ENCODE measurements at places on chromosomes 11 and 22.

GRCh38 chr11:16296273-16296672, 60.1 kb downstream of the SOX6 start:
- no peak for DNase-seq

DNA sequence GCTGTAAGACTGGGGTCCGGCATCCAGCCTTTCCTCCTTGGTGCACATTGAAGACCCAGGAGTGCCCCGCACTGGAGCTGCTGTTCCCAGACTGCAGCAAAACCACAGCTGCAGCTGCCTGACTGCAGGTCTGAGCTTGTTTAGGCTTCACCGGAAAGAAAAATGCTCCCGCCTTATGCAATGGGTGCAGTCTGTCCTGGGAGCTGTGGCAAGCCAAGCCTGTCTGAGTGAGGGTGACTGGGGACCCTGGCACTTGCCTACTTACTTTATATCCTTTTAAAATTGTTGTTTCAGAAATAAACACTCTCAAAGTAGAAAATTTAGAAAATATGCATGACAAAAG, 23.3 kb upstream of the CD44 start:
- no peak for DNase-seq

DNA sequence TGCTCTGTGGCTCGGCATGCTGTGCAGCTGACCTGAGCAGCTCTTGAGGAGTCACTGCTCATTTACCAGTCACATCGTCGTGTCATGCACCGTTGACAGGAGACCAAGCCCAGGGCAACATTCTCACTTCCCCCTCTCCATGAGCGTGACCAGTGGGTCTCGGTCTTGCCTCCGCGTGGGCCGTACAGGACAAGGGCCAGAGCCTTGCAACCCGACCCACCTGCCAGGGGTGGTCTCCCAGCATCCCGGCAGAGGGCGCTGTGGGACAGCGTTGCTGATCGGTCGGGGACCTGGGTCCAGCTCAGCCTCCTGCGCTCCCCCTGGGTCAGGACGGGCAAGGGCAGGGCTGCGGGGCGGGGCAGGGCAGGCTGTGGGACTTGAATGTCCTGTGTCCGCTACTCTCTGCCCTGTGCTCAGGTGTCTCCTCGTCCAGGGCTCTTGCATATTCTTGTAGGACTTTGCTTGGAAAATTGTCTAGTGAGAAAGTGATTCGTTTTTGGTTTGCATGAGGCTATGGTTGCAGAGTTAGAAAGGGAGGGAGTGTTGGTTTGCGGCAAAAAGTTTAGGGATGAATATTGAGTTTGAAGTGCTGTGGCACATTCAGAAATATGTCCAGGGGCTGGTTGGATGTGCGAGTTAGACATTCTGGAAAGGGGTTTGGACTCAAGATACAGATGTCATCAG, 16.2 kb downstream of the EIF4G2 start:
- DNase-seq, result peak; percentile 89

- peak; percentile 35 for DNase-seq
Observed at GRCh38 chr22:26143806-26144325, 25.4 kb upstream of the SEZ6L start.

GRCh38 chr11:127875131-127875530, 712.2 kb downstream of the ETS1 start:
- no peak for DNase-seq

DNA sequence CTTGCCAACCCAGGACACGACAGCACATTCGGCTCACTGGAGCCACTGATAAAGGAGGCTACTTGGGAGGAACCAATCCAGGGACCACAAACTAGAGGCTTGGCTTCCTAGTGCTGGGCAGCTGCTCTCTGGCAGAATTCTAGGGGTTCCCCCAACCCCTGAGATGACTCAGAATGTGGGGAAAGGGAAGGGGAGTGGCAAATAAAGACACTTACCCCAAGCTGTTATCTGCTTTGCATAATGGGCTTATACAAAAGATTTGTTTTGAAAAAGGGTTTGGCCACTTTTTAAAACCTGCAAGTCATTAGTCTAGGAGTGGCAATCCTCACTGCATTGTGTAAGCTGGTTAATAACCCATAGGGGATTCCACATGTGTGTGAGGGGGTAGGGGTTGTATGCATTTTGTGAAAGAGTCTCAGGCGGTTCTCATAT, 64.1 kb upstream of the LMO1 start:
- no peak for DNase-seq
